Tibial nerve (tissue), 4 donors: ENCODE measurements at places on chromosomes 5 and 9. TPM values are rescaled to one million over a fixed set of nuclear protein-coding genes. Genes with fewer than 3 reads are reported as not detected.

DNA sequence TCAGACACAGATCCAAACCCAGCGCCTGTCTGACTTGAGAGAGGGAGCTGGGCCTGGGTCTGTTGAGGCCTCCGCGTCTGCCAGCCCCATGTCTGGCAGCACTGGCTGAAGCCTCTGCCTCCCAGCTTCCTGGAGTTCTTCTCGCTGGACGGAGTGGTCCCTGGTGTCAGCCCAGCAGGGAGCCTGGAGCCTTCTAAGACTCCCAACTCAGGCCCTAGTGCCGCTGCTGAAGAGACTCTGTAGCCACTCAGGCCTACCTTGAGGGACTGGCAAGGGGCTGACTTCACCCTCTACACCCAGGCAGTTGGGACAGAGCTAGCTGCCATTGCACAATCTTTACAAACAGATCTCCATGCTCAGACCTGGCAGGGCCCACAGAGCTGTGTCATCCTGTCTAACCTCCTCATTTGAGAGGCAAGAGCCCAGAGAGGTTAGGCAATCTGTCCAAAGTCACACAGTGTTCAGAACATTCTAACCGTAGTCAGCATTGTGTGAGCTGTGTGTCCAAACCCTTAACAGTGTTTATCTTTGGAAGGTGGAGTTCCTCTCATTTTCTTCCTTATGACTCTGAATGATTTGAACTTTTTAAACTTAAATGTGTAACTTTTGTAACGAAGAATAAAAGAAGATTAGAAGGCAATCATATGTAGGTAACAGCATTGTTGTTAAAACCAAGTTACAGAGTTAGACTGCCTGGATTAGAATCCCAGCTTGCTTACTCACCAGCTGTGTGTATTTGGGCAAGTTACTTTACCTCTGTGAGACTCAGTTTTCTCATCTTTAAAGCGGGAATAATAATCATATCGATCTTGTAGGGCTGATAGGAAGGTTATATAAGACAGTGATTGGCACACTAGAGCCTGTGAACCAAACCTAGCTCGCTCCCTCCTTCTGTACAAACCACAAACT, 4.6 kb upstream of the DUSP1 start:
- DNase-seq = peak; percentile 92

DNA sequence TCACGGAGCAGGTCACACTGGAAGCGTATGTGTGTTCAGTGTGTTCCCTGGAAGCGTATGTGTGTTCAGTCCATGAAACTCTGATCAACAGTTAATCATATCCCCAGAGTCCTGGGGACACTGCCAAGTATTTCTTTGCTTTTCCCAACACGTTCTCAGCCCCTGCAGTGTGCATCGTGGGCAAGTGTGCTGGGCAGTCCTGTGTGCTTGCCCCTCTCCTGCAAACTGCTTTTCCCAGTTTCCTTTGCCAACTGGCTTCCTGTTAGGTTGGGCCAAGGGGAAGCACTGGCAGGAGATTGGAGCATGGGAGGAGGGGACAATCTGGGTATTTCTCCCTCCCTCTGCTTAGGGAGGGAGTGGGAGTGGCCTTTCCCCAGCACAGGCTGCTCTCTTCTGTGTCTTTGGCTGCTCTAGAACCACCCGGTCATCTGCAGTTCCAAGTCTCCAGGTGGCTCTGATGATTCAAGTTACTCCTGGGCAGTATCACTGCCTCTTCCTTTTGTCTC, 36.8 kb upstream of the NEK6 start:
- DNase-seq = no peak

- no peak for DNase-seq
Observed at GRCh38 chr9:124390794-124391658, 24.2 kb downstream of the PSMB7 start.

DNA sequence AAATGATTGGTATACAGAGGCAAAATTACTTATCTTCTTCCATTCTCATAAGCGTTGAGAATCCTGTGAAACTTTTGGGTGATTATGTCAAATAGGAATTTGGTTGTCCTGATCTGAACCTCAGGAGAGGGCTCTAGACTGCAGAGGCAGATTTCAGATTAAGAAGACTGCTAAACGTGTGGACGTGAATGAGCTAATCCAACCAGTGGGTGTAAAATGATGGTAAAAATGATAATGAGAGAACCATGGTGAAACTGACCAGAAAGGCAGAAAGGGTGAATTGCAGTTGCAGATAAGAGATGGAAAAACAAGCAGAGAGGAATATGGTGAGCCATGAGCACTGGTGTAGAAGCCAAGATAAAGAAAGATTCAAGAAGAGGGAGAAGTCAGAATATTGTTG, 1200.2 kb upstream of the CDH6 start:
- DNase-seq = no peak

- DNase-seq = no peak
Observed at GRCh38 chr5:7047511-7048261, 334.5 kb downstream of the TENT4A start.

DNA sequence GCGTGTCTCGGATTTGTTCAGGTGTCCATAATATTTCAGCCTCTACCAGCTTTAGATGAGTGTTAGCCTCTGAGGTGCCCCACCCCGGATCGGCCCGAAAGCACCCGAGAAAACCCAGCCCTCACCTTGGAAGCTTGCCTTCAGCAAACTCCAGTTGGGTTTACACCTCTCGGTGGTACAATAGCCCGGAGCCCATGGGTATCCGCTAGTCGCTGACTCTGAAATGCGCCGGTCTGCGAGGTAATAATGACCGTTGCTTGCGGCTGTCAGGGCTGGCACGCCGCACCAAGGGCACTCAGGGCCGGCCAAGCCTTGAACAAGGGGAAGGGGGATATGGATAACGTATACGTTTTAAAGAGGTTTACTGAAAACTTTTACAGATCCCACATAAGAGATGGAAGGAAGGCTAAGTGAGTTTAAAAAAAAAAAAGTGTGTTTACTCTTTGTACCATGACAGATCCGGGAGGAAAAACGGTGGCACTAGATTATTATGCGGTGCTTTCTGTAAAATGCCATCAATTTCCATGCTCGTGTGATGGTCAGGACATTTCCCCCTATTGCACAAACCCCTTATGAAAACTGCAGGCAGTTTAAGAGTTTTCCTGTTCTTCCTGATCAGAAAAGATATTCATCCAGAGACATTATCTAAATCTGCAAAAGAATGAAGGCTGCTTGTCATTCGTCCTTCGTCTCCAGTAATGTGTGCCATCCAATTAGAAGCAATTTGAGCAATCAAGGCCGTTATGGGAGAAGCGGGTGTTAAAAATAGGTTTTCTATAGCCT, 124.2 kb downstream of the TMEM161B start:
- no peak for DNase-seq

DNA sequence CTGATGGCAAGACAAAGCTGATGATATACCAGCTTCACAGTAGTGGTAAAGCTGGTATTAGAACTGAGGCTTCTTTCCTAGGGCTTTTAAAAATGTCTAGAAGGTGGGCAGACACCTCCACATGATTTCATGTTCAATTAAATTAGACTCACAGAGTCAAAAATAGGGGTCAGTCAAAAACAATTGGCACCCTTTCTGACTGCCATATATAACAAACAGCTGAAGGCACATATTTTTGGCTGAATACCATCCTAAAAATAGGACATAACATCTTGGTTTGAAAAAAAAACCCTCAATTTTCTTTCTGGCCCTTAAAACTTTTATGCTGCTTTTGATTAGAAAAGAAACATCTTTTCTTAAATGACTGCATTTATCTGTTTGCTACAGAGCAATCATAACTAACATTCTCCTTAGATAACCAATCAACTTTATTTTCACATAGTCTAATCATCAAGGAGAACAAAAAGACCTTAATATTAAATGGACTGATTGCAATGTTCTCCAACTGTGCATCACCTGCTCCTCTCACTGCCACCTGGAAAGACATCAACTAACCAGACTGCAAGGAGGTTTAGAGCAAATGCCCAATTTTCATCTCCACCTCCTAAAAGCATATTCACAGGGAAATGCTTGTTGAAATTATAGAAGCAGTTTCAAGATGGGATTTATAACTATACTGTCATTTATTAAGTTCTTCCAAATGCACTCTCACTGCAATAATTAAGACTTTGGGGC, 3.2 kb downstream of the SGTB start:
- DNase-seq = no peak

TMOD1 gene
- total RNA-seq = 47.0 TPM

UQCRQ gene
- total RNA-seq = 104 TPM
